Epithelial cell of proximal tubule (primary cell): ENCODE measurements at places on chromosomes 2 and 18. TPM values are rescaled to one million over a fixed set of nuclear protein-coding genes. Genes with fewer than 3 reads are reported as not detected.

The CIB4 gene
- total RNA-seq, result not detected in 2 replicates

The ALPG gene
- not detected in 2 replicates for total RNA-seq

The RNF149 gene
- total RNA-seq, result 39.9 and 45.0 TPM in 2 replicates

The SELENOI gene
- total RNA-seq, result 19.3 and 27.1 TPM in 2 replicates

The CAPN13 gene
- 0.07 and 0.63 TPM in 2 replicates for total RNA-seq

The TMEM169 gene
- 2.9 and 3.1 TPM in 2 replicates for total RNA-seq

The PPM1G gene
- 135 and 228 TPM in 2 replicates for total RNA-seq

The TUBB8B gene
- not detected in 2 replicates for total RNA-seq
